ENCODE measurements at places on chromosomes 2 and 18.

DNA sequence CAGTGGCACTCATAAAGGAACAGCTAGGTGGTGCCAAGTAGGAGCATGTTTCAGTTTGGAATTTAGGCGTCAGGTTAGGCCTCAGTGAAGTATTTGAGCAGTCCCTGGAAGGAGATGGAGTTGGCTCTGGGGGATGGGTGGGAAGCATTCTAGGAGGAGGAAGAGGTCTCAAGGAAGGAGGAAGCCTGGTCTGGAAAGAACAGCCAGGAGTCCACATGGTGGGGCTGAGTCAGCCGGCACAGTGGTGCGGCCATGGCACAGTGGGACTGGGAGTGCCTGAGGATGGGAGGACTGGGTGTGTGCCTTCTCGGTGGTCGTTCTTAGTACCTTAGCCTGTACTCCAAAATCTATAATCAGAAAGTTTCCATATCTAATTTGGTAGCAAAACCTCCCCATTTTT is 373.3 kb downstream of the PTPRM start:
- no peak for DNase-seq

- DNase-seq: no peak
Observed at GRCh38 chr18:77203071-77203470, 46.6 kb upstream of the GALR1 start.

DNA sequence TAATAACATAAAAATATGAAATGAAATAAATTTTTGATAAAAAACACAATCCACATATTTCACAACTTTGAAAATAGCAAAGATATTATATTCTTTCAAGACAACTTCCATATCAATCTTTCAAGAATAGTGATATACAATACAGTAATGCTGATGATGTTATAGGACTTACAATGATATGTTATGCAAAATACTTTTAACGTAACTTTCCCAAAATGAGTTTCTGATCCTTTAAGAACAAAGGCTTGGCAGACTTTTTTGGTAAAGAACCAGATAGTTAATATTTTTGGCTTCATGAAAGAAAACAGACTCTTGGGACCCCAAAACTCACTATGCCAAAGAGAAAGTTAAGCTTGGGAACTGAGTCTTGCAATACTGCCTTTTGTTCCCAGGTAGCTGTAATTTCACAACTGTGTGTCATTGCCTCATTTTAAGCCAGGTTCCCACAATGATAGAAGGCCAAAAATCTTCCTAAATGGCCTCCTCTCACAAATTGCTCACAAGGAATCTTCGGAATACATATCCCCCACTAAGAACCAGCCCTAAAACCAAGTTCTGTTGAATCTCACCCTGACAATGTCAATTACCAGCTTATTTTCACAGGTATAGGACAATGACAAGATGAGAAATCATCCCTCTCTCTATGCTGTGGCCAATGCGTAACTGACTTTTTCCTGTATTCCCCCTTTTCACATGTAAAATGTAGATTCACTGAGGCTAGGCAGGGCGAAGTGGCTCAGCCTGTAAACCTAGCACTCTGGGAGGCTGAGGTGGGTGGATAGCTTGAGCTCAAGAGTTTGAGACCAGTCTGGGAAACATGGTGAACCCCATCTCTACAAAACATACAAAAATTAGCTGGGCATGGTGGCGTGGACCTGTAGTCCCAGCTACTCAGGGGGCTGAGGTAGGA is 54.8 kb upstream of the STRN start:
- no peak for DNase-seq

DNA sequence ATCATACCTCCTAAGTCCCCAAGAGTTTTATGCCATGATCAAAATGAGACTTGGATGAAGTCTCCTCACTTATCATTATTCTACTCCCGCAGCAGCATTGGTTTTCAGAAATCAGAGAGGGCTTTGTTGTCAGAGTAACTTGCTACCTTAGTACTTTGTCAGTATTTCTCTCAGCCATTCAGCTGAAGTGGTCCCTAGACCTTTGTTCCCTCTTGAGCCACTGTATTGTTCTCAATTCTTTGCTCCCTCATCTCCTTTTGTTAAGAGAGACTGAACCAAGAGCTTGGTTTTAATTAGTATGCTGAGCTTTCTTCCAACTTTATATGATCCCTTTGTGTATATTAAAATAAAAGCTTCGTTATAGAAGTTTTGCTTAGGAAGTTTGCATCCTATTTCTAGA is 133.4 kb downstream of the DOCK10 start:
- no peak for DNase-seq

DNA sequence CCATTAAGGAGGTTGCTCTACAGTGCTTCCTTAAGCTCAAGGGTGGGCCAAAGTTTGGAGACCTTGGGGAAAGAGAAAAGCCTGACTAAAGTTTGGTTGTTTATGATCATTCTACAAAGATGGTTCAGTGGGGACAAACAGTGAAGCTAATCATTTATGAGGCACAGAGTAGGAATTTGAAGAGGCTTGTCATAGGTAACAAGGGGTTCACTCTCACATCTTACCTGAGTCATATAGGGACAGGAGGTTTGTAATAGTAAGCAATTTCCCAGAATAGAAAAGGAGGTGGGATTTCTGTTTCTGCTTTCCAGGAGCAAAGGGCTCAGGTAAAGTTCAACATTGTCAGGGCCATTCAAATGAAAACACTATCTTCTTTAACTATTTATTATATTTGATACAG is 787.9 kb downstream of the CPS1 start:
- no peak for DNase-seq

DNA sequence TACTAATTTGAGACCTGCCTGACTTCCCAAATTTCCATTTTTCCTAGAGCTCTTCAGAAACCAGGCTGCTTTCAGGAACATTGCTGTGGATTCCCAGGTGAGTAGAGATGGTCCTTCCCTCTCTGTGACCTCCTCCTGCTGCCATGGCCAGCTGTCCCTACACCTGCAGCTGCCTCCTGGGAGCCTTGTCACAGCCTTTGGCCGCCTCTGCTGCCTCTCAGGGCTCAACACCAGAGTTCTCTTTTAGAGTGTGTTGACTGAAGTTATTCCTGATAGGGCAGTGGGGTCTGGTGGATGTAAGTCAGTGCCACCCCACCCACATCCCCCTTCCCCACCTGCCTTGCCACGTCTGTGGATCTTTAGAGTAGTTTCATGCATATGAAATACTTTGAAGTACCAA is 22.9 kb downstream of the SPATS2L start:
- DNase-seq: no peak
